Tibial nerve (tissue), 4 donors: ENCODE measurements at places on chromosomes 7 and 10. TPM values are rescaled to one million over a fixed set of nuclear protein-coding genes. Genes with fewer than 3 reads are reported as not detected.

DNA sequence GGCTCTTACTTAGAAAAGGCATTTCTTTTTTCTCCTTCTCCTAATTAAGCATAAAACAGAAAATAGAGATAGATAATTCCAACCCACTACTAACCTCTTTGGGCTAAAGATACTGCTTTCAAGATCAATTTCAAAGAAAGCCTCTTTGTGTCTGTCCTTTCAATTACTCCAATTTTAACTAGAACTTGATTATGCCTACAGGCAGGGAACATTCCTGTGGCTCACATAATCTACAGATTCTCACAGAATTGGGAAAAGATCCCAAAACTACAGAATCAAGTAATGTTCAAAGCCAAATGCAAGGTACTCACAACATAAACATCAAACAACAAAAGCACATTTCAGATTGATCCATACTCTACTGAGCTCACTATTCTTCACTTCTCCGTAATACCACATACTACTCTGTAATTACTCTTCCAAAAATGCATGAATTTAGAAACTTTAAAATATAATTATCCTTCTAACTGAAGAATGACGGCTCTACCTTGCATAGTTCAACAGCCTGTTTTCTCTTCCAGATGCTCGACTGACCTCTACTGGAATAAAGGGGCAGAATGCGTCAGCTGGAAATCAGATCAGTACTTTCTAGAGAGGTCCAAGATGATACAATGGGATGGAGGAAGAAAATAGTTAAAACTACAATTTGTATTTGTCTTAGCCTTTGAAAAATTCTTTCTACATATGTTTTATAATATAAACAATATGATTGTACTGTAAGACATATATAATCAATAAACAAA lies 3.9 kb downstream of the MTERF1 start:
- no peak for DNase-seq

DNA sequence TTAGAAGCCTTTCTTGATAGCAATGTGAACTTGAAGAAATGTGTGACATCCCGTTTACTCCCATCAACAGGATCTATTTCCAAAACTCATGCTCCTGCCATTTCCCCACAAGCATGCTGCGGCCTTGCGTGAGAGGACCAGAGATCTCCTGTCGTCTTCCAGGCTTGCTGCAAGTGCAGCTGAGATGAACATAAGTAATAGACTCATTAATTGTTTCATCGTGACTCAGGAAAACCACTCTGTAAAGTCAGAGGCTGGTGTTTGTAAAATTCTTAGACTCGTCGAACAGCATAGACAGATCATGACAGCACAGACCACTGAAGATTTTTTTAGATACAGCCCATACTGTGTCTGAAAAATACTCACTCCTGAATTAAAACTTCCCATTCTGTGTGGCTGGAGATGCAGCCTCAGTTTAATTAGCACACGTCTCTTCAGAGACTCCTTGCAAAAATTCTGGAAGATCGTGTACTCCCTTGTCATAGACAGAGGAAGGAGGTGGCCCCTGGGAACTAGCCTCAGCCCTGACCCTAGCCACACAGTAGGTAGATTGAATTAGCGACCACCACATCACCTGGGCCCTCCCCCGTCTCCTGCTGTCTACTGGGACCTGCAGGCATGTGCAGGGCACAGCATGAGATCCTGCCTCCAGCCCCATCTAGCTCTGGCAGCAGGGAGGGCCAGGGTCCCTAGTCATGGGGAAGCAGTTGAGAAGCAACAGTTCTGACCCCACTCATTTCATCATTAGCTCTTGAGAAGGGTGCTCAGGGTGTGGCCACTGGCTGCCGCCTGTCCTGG lies 226.0 kb downstream of the CELF2 start:
- no peak for DNase-seq

DNA sequence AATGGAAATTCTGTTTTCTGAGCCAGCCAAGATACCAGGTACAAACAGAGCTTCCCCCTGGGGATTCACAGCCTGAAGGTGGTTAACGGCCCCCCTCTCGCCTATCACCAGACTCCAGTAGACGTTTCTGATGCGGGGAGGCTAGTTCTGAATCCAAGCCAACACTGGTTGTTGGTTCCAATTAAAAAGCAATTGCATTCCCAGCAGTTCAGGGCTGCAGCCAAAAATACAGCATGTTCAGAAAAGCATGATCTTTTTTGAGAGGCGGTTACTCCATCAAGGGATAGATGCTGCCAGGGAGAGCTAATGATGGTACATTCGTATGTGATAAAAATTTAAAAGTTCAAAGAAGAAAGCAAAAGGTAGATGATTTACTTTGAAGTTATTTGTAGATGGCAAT lies 481.0 kb downstream of the GALNT17 start:
- no peak for DNase-seq

DNA sequence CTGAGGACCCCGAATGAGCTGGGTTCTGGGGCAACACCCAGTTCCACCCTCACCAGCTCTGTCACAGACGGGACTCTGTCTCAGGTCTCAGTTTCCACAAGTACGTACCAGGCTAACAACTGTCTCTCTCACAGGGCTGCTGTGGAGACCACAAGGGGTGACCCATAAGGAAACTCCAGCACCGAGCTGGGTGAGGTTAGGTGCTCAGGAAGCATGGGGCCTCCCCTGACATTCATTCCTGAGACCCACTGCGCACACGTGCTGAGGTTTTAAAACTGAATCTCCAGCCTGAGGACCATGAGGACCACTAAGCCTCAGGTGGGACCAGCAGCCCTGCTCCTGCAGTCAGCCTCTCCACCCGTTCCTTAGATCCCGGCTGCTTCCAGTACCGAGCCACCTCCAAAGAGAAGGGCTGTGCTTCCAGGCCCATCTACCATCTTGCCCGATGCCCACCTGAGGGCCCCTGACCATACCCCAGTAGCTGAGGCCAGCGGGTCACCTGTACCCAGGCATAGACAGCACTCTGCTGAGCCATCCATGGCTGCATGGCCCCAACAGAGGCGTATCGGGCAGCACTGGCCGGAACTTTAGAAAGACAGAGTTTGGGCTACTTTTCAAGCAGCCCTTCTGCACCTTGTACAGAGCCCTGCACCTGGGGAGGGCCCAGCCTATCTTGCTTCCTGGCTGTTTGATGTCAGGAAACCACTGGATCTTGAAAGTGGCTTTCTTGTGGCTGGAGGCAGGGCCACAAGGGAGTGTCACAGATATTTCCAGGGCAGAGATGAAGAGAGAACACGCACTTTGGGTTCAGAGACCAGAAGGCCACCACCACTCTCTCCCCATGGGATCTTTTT lies 18.7 kb downstream of the HSPA12A start:
- no peak for DNase-seq

- no peak for DNase-seq
Measured at GRCh38 chr7:130479716-130480400, 12.0 kb upstream of the MEST start.

DNA sequence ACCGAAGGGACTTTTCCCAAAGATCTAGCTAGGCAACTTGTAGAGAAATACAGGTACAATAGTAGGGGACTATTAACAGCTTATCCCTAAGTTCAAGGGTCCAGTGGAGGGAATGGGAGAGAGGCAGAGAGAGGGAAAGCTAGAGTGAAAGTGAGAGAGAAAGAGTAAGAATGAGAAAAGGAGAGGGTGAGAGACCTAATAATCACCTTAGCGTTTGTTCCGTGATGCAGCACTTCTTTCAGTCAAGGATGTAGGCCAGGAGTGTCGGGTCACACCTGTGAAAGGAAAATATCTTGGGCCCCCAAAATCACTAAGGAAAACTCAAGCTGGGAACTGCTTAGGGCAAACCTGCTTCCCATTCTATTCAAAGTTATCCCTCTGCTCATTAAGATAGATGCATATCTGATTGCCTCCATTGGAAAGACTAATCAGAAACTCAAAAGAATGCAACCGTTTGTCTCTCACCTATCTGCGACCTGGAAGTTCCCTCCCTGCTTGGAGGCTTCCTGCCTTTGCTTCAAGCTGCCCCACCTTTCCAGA lies 75.2 kb downstream of the ST8SIA6 start:
- no peak for DNase-seq

DNA sequence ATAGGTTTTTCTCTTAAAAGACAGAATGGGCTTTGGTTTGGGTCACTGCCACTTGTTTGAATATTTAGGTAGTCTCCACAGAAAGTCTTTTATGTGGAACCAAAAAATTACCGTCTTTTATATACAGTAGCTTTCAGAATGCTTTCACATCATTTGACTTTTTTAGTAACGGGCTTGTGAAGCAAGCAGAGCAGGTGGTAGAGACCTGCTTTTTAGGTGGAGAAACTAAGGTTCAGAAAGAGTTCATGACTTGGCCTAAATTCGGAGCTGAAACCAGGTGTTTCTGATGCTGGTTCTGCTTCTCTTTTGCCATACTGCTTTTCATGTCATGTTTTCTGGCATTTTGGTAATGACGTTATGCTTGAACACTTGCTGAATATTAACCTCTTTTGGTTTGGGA lies 36.3 kb downstream of the GARS1 start:
- no peak for DNase-seq

DNA sequence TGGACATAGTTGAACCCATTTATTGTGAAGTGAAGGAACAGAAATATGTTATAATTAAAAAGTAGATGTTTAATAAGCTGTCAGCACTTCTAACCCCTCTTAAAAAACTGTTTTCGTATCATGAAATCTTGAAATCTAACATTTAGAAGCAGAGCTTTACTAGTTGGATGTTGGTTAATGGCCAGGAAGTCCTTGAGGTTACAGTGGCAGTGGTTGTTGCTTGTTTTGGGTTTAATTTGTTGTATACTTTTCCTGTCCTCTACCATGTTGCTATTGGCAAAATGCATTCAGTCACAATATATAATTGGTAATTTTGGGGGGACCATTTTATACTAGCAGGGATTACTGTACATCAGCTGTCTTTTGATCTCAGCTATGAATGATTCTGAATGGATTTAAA lies 60.7 kb downstream of the EXOC4 start:
- no peak for DNase-seq

DNA sequence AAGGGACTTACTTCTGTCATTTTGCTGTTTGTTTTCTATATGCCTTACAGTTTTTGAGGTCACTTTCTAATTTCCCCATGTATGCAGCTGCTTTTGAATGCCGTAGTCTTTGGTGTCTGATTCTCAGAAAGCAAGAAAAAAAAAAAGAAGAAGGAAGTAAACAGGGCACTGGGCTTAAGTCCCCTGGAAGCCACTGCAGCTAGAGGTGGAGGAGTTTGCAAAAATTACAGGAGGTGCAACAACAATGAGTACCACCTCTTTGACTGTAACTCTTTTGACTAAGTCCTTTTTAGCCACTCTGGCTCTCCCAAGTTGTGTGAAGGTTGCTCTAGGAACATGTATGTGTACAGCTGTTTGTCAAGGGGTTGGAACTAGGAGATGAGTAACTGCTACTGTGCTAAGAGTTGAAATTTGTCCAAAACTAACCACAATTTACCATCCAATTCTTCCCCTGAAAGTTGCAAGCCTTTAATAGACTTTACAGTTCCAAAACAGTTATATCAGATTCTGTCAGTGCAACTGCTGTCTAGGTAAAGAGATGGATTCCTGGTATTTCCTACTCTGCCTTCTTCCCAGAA lies 588.0 kb upstream of the LRRN3 start:
- no peak for DNase-seq

GRCh38 chr7:84822941-84823510 lies 363.8 kb downstream of the SEMA3D start:
- no peak for DNase-seq

DNA sequence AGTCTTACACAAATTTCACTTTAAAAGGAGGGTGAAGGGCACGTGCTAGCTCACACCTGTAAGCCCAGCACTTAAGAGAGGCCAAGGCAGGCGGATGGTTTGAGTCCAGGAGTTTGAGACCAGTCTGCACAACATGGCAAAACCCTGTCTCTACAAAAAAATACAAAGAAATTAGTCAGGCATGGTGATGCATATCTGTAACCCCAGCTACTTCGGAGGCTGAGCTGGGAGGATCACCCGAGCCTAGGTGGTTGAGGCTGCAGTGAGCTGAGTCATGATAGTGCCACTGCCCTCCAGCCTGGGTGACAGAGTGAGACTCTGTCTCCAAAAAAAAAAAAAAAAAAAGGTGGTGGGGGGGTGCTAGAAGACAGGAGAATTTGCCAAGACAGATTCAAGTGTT lies 237.3 kb upstream of the KLF14 start:
- DNase-seq, result no peak

- DNase-seq, result no peak
Measured at GRCh38 chr7:116702046-116702785, 30.2 kb downstream of the MET start.

GRCh38 chr7:137408126-137408525 lies 64.6 kb upstream of the PTN start:
- DNase-seq, result no peak

DNA sequence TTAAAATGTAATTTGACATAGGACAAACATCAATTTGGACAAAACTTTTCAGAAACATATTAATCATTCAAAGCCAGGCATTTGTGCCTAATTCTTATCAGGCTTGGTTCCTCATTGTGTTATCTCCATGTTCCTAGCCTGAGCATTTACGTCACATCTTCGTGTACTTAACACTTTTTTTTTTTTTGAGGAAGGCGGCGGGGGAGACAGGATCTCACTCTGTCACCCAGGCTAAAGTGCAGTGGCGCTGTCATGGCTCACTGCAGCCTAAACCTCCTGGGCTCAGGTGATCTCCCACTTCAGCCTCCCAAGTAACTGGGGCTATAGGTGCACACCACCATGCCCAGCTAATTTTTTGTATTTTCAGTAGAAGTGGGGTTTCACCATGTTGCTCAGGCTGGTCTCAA lies 19.8 kb downstream of the HNRNPA2B1 start:
- no peak for DNase-seq

DNA sequence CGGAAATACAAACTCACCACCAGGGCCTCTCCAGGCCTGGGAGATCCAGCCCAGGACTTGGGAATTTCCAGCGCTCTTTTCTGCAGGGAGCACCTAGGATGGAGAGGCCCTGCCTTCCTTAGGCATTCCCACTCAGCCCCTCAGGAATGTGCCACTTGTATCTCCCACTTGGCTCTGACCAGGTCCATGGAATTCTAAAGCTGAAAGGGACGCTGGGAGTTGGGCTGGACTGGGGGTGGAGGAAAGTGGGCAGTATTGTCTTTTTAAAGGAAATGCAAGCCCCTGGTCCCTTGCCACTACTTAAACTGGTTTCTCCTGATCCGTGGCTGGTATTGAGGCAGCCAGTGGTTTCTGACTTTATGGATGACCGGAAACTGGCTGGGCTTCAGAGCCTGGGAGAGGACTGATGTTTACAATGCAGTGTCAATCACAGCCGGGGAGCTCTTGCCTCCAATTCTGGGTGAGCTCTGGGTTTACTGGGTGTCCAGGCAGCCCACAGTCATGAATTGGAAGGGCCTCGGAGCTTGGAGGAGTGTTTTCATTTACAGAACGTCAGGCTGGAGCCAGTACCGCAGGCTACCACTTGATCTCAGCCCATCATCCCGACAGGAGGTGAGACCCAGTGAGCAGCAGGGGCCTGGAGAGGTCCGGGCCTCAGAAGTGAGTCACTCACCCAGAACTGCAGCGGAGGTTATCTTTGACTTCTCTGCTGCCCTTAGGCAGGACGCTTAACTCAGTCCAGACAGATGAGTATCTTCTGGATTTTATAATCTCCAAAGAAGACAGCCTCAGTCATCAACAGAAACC lies 27.3 kb downstream of the AGAP3 start:
- DNase-seq, result no peak

The ABCC2 gene
- 23.7 TPM for total RNA-seq

The LRRC18 gene
- not detected for total RNA-seq

The LAMB1 gene
- 358 TPM for total RNA-seq
